ENCODE measurements at places on chromosomes 3 and 15.
A peak's percentile ranks its signal among the peaks of the same experiment; 100 is the strongest.

- DNase-seq, result no peak
- H3K36me3 ChIP-seq, result no peaks in the 10 kb centered on the region
- H3K4me3 ChIP-seq, result no peak overlapping the region
- no peaks in the 10 kb centered on the region for H3K27me3 ChIP-seq
- H3K4me1 ChIP-seq, result no peaks in the 10 kb centered on the region
These were observed 862.8 kb downstream of the ROBO2 start for GRCh38 chr3:77902675-77903074.

DNA sequence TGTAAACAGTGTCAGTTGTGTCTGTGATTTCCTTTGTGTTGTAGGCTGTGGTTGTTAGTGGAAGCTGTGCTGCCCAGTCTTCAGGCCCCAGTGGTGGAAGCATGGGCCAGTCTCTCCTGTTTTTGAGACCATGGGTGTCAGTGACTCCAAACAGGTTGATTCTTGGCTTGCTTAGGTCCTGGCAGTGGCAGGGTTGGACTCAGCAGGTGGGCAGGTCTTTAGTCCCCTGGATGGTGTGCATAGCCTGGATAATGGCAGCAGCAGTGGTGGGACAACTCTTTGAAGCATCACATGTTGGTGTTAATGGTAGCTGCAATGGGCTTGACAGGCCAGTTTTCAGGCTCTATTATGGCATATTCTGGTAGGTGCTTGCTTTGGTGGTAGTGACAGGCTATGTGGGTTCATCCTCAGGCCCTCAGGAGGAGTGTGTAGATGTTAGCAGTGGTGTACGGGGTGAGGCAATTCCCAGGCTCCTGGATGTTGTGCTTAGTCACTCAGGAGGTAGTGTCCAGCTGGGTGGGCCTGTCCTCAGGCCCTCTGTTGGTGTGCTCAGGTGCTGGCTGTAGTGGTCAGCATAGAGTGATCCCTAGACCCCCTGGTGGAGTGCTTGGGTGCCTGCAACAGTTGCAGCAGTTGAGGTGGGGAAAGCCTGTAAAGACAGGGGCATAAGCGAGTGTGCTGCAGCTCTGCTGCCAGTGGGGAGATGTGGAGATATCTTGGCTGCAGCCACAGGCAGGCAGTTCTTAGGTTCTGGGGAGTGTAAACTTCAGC lies 596.7 kb downstream of the PDCD6IP start:
- H3K4me1 ChIP-seq, result no peaks in the 10 kb centered on the region
- DNase-seq, result no peak
- H3K36me3 ChIP-seq, result no peaks in the 10 kb centered on the region
- no peak overlapping the region for H3K27ac ChIP-seq

DNA sequence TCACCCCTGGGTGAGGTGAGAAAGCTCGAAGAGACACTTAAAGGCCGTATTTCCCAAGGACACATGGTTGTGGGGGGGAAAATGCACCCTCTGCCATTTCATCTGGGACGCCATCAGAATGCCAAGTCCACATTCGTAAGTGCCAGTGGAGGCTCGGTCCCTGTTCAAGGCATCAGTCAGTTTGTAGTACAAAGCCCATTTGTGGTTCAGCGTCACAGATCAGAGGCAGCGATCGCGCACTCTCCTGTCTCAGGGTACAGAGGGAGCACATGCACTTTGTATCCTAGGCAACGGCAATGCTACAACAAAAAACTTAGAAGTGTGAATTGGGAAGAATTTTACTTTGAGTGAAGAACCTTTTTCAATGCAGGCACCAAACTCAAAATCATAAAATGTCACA lies 27.2 kb downstream of the SEMA6D start:
- no peak overlapping the region for H3K4me3 ChIP-seq
- no peaks in the 10 kb centered on the region for H3K36me3 ChIP-seq
- peaks cover 4% of the 10 kb centered on the region for H3K27me3 ChIP-seq
- DNase-seq, result no peak
- peaks cover 10% of the 10 kb centered on the region for H3K4me1 ChIP-seq

- DNase-seq, result no peak
- no peak overlapping the region for H3K4me3 ChIP-seq
- H3K4me1 ChIP-seq, result no peaks in the 10 kb centered on the region
- no peaks in the 10 kb centered on the region for H3K36me3 ChIP-seq
These were observed 237.2 kb downstream of the AGBL1 start for GRCh38 chr15:86316726-86317383.

- no peaks in the 10 kb centered on the region for H3K27me3 ChIP-seq
- H3K4me3 ChIP-seq, result no peak overlapping the region
- peak; percentile 17 for DNase-seq
- no peaks in the 10 kb centered on the region for H3K36me3 ChIP-seq
These were observed 5.8 kb downstream of the XCR1 start for GRCh38 chr3:46021516-46021915.

GRCh38 chr3:69081583-69082262 lies 1.6 kb upstream of the UBA3 start:
- no peaks in the 10 kb centered on the region for H3K36me3 ChIP-seq
- H3K4me3 ChIP-seq, result no peak overlapping the region
- H3K27me3 ChIP-seq, result no peaks in the 10 kb centered on the region
- H3K27ac ChIP-seq, result no peak overlapping the region

GRCh38 chr15:48494631-48495030 lies 150.9 kb downstream of the FBN1 start:
- H3K4me3 ChIP-seq, result no peak overlapping the region
- H3K27me3 ChIP-seq, result no peaks in the 10 kb centered on the region
- DNase-seq, result no peak
- H3K4me1 ChIP-seq, result no peaks in the 10 kb centered on the region
- no peaks in the 10 kb centered on the region for H3K36me3 ChIP-seq

DNA sequence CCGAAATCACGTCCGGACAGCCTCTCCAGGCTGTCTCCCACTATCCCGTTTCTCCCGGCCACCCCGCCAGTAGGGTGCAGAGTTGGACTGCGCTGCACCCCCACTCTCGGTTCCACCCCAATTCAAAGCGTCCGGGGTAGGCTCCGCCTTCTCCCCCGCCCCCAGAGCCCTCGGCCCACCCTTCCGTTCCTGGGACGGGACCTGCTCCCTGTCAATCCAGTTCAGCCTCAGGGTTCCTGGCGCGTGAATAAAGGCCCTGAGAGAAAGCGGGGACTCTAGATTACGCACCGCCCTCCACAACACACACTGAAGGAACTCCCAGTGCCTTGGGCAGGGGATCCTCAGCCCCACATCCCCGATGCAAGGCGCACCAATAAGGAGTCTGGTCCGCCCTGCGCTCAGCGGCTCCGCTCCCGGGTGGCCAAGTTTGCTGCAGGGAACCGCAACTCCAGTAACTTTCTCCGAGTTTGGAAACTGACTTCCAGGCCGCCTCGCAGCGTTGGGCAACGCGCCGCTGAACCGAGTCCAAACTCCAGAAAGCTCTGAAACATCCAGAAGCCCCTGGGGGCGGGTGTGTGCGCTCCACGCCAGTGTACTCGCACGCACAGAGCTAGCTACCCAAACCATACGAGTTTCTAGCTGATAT lies 1.9 kb downstream of the ADAMTS9 start:
- H3K27me3 ChIP-seq, result peaks cover 69% of the 10 kb centered on the region
- peak overlapping the region; percentile 64 for H3K4me3 ChIP-seq
- H3K27ac ChIP-seq, result no peak overlapping the region
- no peak for DNase-seq

GRCh38 chr15:101010781-101011180 lies 91.6 kb downstream of the LRRK1 start:
- H3K36me3 ChIP-seq, result no peaks in the 10 kb centered on the region
- no peak overlapping the region for H3K4me3 ChIP-seq
- H3K4me1 ChIP-seq, result peaks cover 4% of the 10 kb centered on the region

DNA sequence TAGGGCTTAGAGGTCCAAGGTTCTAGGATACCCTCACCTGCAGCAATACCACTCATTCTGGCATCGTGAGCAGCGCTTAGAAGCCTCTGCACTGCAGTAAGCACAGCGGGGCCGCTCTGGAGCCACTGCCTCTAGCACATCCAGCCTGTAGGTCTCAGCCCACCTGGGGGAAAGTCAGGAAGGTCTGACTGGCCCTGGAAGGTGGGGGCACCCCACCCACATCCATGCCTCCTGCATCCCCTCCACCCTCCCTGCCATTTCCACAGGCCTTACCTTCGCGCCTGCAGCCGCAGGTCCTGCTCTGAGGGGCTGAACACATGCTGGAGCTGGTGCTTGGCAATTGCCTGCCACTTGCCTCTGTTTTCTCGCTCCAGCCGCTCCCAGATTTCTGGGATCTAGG lies 901 bp upstream of the RASSF1 start:
- DNase-seq, result no peak
- no peaks in the 10 kb centered on the region for H3K36me3 ChIP-seq

DNA sequence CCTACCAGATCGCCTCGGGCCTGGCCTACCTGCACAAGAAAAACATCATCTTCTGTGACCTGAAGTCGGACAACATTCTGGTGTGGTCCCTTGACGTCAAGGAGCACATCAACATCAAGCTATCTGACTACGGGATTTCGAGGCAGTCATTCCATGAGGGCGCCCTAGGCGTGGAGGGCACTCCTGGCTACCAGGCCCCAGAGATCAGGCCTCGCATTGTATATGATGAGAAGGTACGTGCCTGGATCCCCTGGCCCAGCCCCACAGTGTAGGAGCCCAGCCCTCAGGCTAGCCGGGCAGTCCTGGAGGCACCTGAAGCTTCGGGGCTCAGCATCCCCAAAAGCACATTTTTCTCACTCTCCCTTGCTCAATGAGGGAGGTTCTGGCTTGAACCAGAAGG lies 135.8 kb downstream of the LRRK1 start:
- no peaks in the 10 kb centered on the region for H3K36me3 ChIP-seq
- no peaks in the 10 kb centered on the region for H3K27me3 ChIP-seq
- peak; percentile 30 for DNase-seq
- H3K4me3 ChIP-seq, result no peak overlapping the region
- H3K27ac ChIP-seq, result no peak overlapping the region
- no peaks in the 10 kb centered on the region for H3K4me1 ChIP-seq

GRCh38 chr3:30401971-30402370 lies 204.4 kb upstream of the TGFBR2 start:
- H3K4me1 ChIP-seq, result no peaks in the 10 kb centered on the region
- DNase-seq, result no peak
- H3K27ac ChIP-seq, result no peak overlapping the region
- no peak overlapping the region for H3K4me3 ChIP-seq
- H3K27me3 ChIP-seq, result no peaks in the 10 kb centered on the region

DNA sequence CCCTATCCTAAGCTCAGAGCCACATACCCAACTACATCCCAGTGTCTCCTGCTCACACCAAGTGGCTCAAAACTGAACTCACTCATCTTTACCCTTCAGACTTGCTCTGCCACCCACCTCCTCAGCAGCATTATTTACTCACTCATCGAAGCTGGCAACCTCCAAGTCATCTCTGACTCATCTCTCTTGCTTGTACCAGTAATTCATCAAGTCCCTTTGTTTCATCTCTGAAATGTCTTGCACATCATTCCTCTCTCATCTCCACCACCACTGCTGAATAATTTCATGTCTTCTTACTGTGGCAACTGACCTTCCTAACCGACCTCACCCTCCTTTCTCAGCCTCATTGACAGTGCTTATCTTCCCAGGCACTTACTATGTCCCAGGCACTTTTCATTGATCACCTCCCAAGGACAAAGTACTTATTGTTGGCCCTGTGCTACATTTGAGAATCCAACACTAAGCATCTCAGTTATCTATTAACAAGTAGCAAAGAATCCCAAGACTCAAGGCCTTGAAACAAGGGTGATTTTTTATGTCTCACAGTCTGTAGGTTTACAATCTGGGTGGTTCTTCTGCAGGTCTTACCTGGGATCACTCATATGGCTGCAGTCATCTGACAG lies 82.0 kb downstream of the MRPL46 start:
- H3K4me3 ChIP-seq, result no peak overlapping the region
- H3K36me3 ChIP-seq, result no peaks in the 10 kb centered on the region
- DNase-seq, result no peak
- no peaks in the 10 kb centered on the region for H3K4me1 ChIP-seq
- no peak overlapping the region for H3K27ac ChIP-seq

GRCh38 chr15:38810686-38811085 lies 246.1 kb upstream of the RASGRP1 start:
- H3K4me1 ChIP-seq, result no peaks in the 10 kb centered on the region

GRCh38 chr3:21830541-21830940 lies 79.5 kb upstream of the ZNF385D start:
- H3K4me3 ChIP-seq, result no peak overlapping the region
- no peaks in the 10 kb centered on the region for H3K36me3 ChIP-seq
- no peak for DNase-seq
- H3K27me3 ChIP-seq, result no peaks in the 10 kb centered on the region

GRCh38 chr3:56137415-56137814 lies 330.9 kb downstream of the ERC2 start:
- no peak overlapping the region for H3K27ac ChIP-seq
- no peak for DNase-seq
- H3K27me3 ChIP-seq, result no peaks in the 10 kb centered on the region
- no peaks in the 10 kb centered on the region for H3K36me3 ChIP-seq
- no peak overlapping the region for H3K4me3 ChIP-seq

- DNase-seq, result no peak
- no peak overlapping the region for H3K4me3 ChIP-seq
- no peaks in the 10 kb centered on the region for H3K36me3 ChIP-seq
- peaks cover 34% of the 10 kb centered on the region for H3K27me3 ChIP-seq
- peaks cover 6% of the 10 kb centered on the region for H3K4me1 ChIP-seq
These were observed 2.6 kb downstream of the BHLHE40 start for GRCh38 chr3:4981665-4982494.

DNA sequence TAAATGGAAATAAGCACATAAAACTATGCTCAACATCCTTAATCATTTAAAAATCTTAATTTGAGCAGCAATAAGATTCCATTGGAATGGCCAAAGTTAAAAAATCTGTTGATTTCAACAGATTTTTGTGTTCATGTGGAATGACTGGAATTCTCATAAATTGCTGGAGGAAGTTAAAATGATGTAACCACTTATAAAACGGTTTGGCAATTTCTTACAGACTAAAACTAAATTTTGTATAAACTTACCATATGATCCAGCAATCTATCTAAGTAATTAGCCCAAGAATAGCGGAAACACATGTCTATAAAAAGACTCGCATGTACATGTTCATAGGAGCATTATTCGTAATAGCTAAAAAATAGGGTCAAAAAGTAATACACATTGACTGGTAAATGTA lies 1713.6 kb downstream of the SI start:
- H3K27me3 ChIP-seq, result no peaks in the 10 kb centered on the region
- no peak for DNase-seq
- no peaks in the 10 kb centered on the region for H3K36me3 ChIP-seq

- DNase-seq, result peak; percentile 38
- H3K4me1 ChIP-seq, result no peaks in the 10 kb centered on the region
- no peak overlapping the region for H3K4me3 ChIP-seq
- H3K27ac ChIP-seq, result no peak overlapping the region
- H3K27me3 ChIP-seq, result no peaks in the 10 kb centered on the region
- no peaks in the 10 kb centered on the region for H3K36me3 ChIP-seq
These were observed 75.7 kb upstream of the PRR23C start for GRCh38 chr3:139120086-139121056.

DNA sequence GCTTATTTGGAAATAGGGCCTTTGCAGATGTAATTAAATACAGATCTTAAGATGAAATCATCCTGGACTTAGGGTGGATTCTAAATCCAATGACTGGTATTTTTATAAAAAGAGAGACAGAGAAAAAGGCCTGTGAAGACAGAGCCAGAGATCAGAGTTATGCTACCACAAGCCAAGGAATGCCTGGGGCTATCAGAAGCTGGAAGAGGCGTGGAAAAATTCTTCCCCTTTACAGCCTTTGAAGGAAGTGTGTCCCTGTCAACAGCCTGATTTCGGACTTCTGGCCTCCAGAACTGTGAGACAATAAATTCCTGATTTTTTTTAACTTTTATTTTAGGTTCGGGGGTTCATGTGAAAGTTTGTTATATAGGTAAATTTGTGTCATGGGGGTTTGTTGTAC lies 154.1 kb upstream of the CADPS start:
- no peaks in the 10 kb centered on the region for H3K4me1 ChIP-seq
- DNase-seq, result no peak
- no peaks in the 10 kb centered on the region for H3K36me3 ChIP-seq
- no peaks in the 10 kb centered on the region for H3K27me3 ChIP-seq
- no peak overlapping the region for H3K27ac ChIP-seq

Measured in H1 (cell line).